HuH-7 (cell line): ENCODE measurements at places on chromosomes 5 and 9.

GRCh38 chr9:91359734-91360470, 1.8 kb downstream of the AUH start:
- DNase-seq: no peak

DNA sequence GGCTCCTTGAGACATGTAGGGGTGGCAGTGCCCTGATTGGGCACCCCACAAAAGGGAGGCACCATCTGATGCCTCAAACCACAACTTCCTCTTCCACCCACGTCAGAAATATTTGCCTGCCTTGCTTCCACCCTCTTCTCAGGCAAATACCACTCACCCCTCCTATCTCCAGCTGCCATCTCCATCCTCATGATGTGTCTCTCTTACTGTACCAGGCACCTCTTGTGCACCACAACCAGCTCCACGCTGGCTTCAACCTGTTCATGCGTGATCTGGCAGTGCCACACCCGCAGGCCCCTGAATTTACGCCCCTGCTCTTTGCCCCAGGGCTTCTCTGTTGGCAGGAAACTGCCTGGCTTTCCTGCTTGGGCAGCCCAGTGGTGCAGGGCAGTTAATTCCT, 87.8 kb upstream of the HSPA9 start:
- no peak for DNase-seq

GRCh38 chr5:24732184-24732583, 87.4 kb upstream of the CDH10 start:
- no peak for DNase-seq

GRCh38 chr5:143700994-143701393, 111.0 kb upstream of the HMHB1 start:
- no peak for DNase-seq

DNA sequence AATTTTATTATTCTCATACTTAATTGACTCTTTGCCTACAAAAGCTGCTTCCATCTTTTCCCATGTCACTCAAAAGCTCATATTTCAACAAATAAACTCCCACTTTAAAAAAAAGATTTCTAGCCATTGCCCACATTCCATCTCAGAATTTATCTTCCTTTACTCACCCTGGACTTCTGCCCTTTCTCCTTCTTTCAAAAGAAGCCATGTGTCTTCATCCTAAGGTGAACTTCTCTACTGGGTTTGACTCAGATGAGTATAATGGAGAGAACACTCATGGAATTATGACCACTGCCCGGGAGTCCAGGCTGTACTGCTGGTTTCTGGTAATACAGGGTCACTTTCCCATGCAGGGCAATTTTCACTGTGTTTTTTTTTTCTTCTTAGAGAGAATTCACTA, 548.5 kb upstream of the ZNF462 start:
- no peak for DNase-seq

GRCh38 chr5:168291964-168292785, 730 bp downstream of the WWC1 start:
- peak; percentile 49 for DNase-seq

DNA sequence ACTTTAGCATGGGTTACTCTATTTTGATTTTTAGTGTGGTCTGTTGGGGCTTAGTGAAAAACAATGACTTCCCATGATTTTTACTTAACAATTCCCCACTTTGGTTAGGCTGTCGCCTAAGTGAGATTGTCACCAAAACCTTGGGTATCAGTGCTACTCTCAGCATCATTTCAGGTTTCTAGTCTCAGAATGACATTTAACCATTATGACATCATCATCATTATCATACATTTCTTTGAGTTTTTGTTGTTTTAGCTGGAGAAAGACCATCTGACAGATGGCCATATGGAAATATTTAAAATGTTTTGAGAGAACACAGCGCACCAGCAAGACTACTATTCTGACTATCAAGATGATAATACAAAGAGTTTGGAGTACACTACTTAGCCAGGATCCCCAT, 551.0 kb upstream of the PTPRD start:
- DNase-seq: no peak

DNA sequence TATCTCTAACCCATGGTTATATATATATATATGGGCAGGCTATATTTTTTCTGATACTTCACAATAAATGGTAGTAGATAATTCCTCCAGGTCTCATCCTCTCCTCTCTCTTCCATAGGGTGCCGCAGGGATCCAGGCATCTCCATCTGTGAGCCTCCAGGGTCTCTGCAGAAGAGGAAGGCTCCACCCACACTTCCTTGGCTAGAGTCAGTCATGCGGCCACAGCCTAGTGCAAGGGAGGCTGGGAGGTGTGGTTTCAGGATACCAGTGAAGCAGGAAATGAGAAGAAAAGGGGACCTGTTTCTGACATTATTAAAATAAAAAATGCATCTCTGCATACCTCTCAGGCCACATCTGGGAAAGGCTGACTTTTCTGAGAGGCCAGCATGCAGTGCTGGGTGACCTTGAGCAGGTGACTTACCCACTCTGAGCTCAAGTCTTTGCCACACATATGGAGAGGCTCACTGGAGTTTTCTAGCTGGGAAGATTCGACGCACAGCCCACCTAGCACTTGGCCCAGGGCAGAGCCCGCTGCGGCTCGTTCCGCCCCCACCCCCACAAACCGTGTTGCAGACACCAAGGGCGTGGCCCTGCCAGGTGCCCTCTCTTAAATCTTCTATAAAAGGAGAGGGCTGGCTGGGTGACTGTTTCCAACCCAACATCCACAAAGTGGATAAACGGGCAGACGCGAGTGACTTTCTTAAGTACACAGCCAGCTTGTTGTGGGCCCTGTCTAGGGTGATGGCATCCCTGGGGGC, 47.9 kb downstream of the OLFM1 start:
- DNase-seq: no peak

GRCh38 chr9:133701981-133702797, 36.0 kb downstream of the SARDH start:
- no peak for DNase-seq

GRCh38 chr9:13728917-13729811, 449.7 kb upstream of the MPDZ start:
- no peak for DNase-seq

DNA sequence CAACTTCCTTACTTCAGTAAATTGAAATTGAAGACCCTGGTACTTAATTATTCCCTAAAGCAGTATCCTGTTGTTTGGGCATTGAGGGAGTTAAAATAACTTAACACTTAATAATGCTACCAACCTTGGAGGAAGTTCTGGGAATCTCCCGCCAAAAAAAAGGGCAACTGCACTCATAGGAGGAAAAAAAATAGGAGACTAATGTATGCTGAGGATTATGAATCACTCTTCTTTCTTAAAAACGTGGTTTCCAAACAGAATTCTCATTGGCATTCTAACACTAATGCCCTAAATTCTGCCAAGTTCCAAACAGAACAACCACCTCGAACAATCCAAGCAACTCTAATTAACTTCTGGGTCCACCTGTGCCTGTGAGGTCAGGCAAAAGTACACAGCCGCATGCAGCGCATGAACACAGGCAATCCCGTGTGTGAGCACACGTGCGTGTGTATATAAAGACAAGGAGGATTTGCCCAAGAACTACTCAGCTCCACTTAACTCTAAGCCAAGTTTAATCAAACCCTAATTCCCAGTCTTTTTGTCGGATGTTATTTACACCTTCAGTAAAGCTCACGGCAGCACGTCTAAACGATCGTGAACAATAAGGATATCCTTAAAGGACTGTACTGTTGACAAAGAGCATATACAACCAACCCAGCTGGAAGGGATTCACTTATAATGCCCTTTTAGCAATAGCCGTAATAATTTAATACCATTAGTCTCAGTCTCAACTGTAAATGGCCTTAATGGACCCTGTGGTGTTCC, 78.4 kb downstream of the EBF1 start:
- no peak for DNase-seq

GRCh38 chr5:134398609-134399155, 13.0 kb downstream of the CDKN2AIPNL start:
- no peak for DNase-seq

DNA sequence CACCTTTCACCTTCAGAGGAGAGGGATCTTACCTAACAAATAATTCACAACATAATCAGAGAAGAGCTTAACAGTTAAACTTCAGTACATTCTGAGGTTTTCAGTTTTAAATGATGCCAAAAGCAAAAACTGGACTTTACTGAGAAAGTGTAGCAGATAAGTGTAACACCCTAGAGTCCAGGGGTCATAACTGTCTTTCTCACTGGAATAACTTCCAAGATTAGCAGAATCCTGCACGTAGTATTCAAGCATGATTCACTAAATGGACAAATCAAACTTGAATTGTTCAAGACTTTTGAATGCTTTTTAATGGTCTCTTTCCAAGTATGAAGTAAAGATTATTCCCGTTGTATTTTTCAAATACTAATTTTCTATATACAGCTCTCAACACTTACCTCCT, 180.1 kb upstream of the NREP start:
- no peak for DNase-seq

GRCh38 chr5:20497356-20497755, 509.4 kb upstream of the CDH18 start:
- no peak for DNase-seq

GRCh38 chr5:1546556-1546955, 22.8 kb upstream of the LPCAT1 start:
- DNase-seq: no peak

DNA sequence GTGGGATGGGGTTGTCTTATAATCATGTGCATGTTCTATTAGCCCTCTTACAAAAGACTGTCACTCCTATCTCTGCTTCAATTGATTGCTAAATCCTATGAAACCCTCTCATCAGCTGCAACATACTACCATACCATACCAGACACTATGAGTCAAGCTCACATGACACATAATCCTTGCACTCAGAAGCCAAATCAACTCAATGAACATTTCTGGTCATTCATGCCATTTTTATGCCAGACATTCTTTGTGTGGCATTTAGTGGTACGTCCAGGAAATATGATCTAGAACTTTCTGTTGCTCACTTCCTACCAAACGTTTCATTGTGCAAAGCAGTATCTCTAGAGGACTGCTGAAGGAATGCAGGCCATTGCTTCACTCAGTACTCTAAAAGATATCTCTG, 159.2 kb upstream of the GNA14 start:
- no peak for DNase-seq

DNA sequence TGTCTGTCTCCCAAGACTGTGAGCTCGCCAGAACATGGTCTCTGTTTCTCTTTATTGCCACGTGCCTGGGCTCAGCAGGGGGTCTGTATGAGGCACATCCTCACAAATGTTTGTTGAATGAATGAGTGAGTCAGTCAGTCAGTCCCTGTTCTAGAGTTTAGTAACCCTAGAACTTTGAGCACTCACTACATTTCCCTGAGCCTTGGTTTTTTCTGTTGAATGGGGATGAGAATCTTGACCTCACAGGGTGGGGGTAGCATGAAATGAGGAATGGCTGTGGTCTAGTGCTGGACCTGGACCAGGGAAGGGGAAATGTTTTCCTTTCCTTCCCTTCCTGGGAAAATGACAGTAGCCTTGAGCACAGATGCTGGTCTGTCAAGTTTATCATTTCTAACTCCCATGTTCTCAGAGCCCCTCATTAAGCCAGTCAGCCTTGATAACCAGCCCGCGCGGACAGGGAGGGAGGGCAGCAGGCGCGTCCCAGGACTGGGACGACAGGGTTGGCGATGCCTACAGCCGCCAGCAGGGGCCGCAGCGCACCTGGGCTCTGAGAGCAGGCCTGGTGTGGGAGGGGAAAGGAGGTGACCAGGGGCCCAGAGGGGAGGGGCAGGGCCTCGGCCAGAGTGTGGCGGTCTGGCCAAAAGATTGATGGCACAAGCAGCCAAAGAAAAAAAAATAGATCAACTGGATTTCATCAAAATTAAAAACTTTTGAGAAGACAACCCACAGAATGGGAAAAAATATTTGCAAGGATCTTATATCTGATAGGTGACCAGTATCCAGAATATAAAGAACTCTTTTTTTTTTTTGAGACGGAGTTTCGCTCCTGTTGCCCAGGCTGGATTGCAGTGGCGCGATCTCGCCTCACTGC, 24.1 kb upstream of the WNK2 start:
- DNase-seq: peak; percentile 89

GRCh38 chr5:59831326-59832010, 62.1 kb downstream of the PDE4D start:
- no peak for DNase-seq

GRCh38 chr5:367358-368130, 46.0 kb downstream of the AHRR start:
- no peak for DNase-seq

DNA sequence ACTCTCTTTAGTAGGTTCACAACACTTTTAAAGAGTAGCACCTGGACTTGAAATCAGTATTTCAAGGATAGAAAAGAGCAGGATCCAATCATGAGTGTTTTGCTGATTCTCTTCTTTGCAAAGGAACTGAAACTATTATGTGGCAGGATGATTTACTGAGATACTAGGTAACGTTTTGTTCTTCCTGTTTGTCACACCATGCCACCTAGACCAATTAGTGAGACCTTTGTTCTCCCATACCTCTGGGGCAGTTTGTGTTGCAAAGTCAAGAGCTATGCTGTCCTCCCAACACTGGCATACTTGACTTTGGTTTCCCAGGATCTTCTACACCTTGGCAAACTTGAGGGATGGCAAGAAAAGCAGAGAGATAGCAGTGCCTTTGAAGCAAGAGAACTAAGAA, 43.4 kb downstream of the PPP1R2B start:
- DNase-seq: no peak

GRCh38 chr5:164002214-164002613, 496.8 kb downstream of the MAT2B start:
- no peak for DNase-seq

DNA sequence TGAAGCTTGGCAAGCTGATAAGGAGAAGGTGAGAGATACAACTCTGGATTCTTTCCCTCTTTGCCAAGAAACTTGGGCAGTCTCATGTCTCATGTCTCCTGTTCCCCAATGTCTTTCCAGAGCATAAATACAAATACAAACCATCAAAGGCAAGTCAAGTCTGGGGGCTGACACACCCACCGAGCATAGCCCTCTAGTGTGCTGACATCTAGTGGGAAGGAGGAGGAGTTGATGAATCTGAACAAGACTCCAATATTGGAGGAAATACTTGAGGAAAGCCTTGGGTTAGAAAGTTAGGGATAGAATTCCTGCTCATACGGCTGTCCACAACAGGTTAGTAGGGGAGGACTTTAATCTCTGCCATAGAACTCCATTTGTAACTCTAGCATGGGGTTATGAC, 8.6 kb downstream of the MLANA start:
- peak; percentile 13 for DNase-seq

DNA sequence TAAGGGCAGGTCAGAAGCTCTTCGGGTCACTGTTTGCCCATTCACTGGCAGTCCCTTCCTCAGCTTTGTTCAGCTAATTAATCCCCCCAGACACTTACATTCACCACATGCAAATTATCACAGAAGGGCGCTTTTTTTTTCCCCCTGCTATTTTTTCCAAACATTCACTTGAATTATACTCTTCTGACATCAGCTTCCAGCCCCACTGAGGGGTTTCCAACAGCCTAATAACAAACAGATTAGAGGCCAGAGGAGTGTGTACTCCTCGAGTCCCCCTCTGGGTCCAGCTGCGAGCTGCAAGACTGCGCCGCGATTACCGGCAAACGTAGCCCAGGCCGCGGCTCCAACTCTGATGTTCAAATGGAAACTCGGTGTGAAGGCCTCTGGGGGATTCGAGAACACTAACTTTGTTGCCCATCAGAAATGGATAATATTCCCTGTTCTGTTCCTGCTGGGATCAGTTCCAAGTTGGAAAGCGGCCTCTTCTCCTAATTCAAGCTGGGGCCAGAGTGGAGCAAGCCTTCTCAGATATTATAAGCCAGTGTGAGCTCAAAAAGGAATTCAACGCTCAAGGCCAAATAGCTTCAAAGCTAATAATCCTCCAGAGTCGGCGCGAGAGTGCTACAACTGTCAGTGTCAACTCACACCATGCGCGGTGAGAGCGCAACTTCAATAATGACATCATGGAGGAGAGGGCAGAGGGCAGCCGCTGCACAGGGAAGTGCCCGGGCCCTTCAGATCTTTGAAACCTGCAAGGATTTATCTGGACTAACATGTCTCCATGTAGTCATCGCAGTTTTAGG, 560.8 kb downstream of the BNC2 start:
- DNase-seq: no peak
